ENCODE measurements at places on chromosomes 11 and 22. TPM values are rescaled to one million over a fixed set of nuclear protein-coding genes. Genes with fewer than 3 reads are reported as not detected.

TRIM49 gene
- not detected for total RNA-seq

- no peak for DNase-seq
These were observed 188.6 kb downstream of the SWAP70 start for GRCh38 chr11:9852465-9852864.

DNA sequence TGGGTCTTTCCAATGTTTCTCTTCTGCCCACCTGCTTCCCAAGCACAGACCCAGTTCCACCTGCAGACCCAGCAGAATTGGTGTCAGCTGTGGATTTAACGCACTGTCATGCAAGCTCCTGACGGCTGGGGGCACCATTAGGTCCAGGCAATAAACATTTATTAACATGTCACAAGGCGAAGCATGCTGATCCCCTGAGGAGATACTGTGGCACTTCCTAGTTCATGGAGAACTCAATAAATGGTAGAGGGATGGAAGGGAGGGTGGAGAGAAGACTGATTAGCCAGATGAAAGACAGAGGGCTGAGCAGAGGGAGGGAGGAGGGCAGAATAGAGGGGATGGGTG lies 68.3 kb upstream of the TSPAN18 start:
- DNase-seq: no peak

ANKK1 gene
- total RNA-seq: 0.16 TPM

GRCh38 chr11:37142591-37142990 lies 544.6 kb upstream of the RAG2 start:
- DNase-seq: no peak

PAMR1 gene
- 179 TPM for total RNA-seq
